Tibial nerve (tissue), 4 donors: ENCODE measurements at places on chromosomes 12 and 14. TPM values are rescaled to one million over a fixed set of nuclear protein-coding genes. Genes with fewer than 3 reads are reported as not detected.

DNA sequence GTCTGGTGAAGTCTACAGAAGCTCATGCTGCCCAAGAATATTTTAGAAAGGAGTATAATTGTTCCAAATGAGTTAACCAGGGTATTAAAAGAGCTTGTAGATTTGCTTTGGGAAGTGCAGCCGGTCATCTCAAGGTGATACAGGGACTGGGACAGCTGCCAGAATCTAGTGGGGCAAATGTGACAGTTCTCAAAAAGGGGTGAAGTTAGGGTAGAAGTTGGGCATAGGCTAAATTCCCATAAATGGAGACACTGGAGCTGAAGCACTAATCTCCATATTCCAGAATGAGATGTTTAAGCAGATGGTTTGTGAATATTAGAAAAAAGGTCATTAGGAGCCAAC is 94.7 kb downstream of the ANO6 start:
- H3K27me3 ChIP-seq: no peaks in the 10 kb centered on the region
- H3K4me3 ChIP-seq: no peak overlapping the region
- no peak for DNase-seq

GRCh38 chr14:68502230-68502629 is 290.6 kb downstream of the ZFP36L1 start:
- DNase-seq: no peak
- H3K36me3 ChIP-seq: no peaks in the 10 kb centered on the region
- H3K27ac ChIP-seq: no peak overlapping the region
- H3K4me3 ChIP-seq: no peak overlapping the region
- H3K27me3 ChIP-seq: no peaks in the 10 kb centered on the region

GRCh38 chr12:100799770-100800169 is 5.2 kb downstream of the ANO4 start:
- H3K27ac ChIP-seq: no peak overlapping the region
- no peak for DNase-seq
- no peaks in the 10 kb centered on the region for H3K27me3 ChIP-seq
- H3K4me3 ChIP-seq: no peak overlapping the region
- H3K36me3 ChIP-seq: no peaks in the 10 kb centered on the region

DNA sequence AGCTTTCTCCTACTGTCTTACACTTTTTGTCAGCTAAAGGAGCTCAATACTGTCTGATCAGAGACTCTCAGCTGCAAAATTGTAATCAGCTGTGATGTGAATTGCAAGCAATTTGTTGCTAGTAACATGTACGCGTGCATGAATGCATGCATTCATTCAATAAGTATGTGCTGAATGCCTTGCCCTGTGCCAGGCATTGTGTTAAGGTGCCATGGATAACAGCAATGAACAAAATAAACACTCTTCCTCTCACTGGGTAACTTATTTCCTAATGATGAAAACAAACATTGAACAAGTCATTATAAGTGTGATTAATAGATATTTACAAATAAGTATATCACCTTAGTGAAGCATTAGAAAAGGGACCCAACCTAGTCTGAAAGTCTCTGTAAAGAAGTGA is 163.2 kb upstream of the ARID2 start:
- no peak overlapping the region for H3K4me3 ChIP-seq
- H3K36me3 ChIP-seq: no peaks in the 10 kb centered on the region
- H3K27ac ChIP-seq: no peak overlapping the region
- no peaks in the 10 kb centered on the region for H3K4me1 ChIP-seq
- H3K27me3 ChIP-seq: no peaks in the 10 kb centered on the region
- no peak for DNase-seq

CD163L1 gene
- total RNA-seq: 2.0 TPM

- no peak overlapping the region for H3K4me3 ChIP-seq
- DNase-seq: no peak
- H3K4me1 ChIP-seq: no peaks in the 10 kb centered on the region
- H3K36me3 ChIP-seq: no peaks in the 10 kb centered on the region
- peaks cover 3% of the 10 kb centered on the region for H3K27me3 ChIP-seq
These were observed 129.3 kb downstream of the HMGA2 start for GRCh38 chr12:65953631-65954030.

DNA sequence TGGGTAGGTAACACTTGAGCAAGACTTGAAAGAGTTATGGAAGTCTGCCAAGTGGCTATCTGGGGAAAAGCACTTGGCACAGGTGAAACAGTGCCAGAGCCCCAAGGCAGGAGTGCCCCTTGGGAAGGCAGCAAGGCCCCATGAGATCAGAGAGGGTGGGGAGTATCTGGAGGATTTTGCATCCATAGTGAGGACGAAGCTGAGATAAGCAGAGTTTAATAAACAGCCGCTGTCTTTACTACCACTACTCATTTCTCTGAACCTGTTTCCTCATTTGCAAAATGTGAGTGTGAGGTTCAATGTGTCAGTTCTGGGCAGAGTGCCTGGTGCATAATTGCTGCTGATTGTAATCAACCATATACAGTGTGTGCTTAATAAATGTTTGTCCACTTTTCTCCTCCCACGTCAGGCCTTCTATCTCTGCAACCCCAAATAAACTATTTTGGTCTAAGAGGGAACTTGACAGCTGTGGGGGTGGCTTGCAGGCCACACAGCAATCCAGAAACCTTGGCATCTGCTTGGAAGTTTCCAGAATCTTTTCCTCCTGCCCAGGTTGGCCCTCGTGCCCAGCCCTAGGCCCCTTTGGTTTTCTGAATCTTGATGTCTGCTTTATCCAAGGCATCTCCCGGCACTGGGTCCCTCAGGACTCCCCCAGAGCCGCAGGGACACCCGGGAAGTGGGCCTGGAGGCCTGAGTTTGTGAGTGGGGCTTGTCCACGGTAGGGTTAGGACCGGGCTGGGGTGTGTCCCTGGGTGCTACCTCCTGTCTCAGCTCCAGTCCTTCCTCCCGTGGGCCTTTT is 4.5 kb downstream of the ABCB9 start:
- H3K36me3 ChIP-seq: no peaks in the 10 kb centered on the region
- H3K27ac ChIP-seq: no peak overlapping the region
- DNase-seq: no peak
- peaks cover 18% of the 10 kb centered on the region for H3K4me1 ChIP-seq
- no peak overlapping the region for H3K4me3 ChIP-seq

C1RL gene
- total RNA-seq: 156 TPM

GRCh38 chr12:89742337-89743022 is 33.8 kb upstream of the ATP2B1 start:
- H3K4me1 ChIP-seq: no peaks in the 10 kb centered on the region
- no peak overlapping the region for H3K27ac ChIP-seq
- H3K27me3 ChIP-seq: no peaks in the 10 kb centered on the region
- no peak for DNase-seq

GRCh38 chr12:56146492-56147460 is 5.6 kb upstream of the MYL6B start:
- H3K27me3 ChIP-seq: no peaks in the 10 kb centered on the region
- H3K4me1 ChIP-seq: no peaks in the 10 kb centered on the region
- DNase-seq: peak; percentile 31
- H3K4me3 ChIP-seq: no peak overlapping the region
- peaks cover 14% of the 10 kb centered on the region for H3K36me3 ChIP-seq
- H3K27ac ChIP-seq: no peak overlapping the region

ADAMTS20 gene
- total RNA-seq: not detected

DNA sequence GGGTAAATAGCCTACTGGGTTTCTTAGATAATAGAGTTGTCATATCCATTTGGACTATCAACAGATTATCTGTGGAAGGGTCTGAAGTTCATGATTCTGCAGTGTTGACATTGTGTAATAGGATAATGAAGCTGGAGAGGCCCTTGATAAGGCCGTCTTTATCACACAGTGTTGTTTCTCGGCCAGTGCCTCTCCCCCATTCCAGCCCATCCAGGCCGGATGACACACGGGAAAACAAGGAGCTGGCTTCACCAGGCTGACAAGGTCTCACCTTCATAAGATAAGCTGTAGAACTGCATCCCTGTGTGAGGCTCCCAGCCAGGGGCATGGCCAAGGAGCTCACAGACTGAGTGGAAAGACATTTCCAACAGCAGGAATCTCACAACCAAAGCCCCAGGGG is 8.7 kb upstream of the EML1 start:
- H3K4me3 ChIP-seq: no peak overlapping the region
- no peak for DNase-seq
- no peaks in the 10 kb centered on the region for H3K36me3 ChIP-seq
- no peaks in the 10 kb centered on the region for H3K27me3 ChIP-seq
- H3K27ac ChIP-seq: no peak overlapping the region

DNA sequence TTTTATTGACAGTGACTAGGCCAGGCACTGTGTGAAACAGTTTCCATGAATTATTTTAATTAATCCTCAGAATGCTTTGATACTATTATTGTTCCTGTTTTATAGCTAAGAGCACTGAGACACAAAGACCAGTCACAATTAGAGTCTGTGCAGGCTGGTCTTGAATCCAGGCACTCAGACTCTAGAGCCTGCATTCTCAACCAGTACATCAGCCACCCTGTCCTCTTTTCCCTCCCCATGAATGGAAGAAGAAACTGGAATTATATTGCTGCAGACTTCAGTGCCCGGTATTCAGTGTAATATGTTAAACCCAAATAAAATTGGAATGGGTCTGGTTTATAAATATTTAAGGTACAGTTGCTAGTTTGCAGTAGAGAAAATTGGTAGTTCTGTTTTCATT is 303.0 kb upstream of the RGS6 start:
- H3K4me1 ChIP-seq: no peaks in the 10 kb centered on the region
- H3K36me3 ChIP-seq: peaks cover 34% of the 10 kb centered on the region
- H3K4me3 ChIP-seq: no peak overlapping the region
- H3K27ac ChIP-seq: no peak overlapping the region

FAIM2 gene
- total RNA-seq: 6.9 TPM

GRCh38 chr12:121062391-121063045 is 23.5 kb upstream of the OASL start:
- no peaks in the 10 kb centered on the region for H3K4me1 ChIP-seq
- H3K36me3 ChIP-seq: no peaks in the 10 kb centered on the region
- no peaks in the 10 kb centered on the region for H3K27me3 ChIP-seq
- H3K27ac ChIP-seq: no peak overlapping the region

- H3K4me1 ChIP-seq: no peaks in the 10 kb centered on the region
- H3K36me3 ChIP-seq: no peaks in the 10 kb centered on the region
- H3K27me3 ChIP-seq: no peaks in the 10 kb centered on the region
- DNase-seq: no peak
- no peak overlapping the region for H3K27ac ChIP-seq
These were observed 49.3 kb downstream of the KSR2 start for GRCh38 chr12:117919479-117919878.

ASB2 gene
- 1.8 TPM for total RNA-seq

GRCh38 chr12:24931666-24932405 is 17.1 kb downstream of the BCAT1 start:
- H3K4me1 ChIP-seq: no peaks in the 10 kb centered on the region
- H3K27me3 ChIP-seq: no peaks in the 10 kb centered on the region
- no peak for DNase-seq

GPR132 gene
- total RNA-seq: 1.5 TPM

POMT2 gene
- 26.9 TPM for total RNA-seq

GRCh38 chr12:48187916-48188695 is 4.7 kb downstream of the CCDC184 start:
- no peaks in the 10 kb centered on the region for H3K4me1 ChIP-seq
- H3K4me3 ChIP-seq: no peak overlapping the region
- no peak overlapping the region for H3K27ac ChIP-seq
- no peaks in the 10 kb centered on the region for H3K27me3 ChIP-seq
- no peaks in the 10 kb centered on the region for H3K36me3 ChIP-seq

DNA sequence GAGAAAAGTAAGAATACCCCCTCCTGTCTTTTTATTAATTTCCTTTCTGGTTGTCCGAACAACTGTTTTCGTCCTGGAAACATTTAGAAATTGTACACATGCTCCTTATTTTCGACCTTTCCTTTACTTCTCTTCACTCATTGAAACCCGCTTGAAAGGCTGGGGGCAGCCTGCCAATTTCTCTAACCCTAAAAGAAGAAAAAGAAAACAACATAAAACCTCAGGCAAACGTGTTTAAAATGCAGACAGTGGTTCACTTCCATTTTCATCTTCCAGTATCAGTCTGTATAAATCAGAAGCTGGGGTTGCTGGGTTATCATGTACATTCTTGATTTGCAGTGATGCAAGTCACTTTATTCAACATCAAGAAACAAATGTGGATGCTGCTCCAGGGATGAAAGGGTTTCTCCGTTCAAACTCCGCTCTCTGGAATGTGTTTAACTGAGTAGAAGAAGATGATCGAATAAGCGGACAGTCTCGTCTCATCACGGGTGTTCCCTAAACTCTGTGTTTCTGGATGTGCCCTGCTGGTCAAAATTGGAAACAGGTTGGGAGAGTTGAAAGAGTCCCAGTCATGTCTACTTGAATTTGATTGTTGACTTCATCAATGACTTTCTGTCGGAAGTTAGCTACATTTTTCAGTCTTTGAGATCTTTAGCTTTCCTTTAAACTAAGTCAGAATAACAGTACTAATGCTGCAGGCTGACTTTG is 1042.2 kb downstream of the BCL11B start:
- H3K27me3 ChIP-seq: no peaks in the 10 kb centered on the region
- no peak overlapping the region for H3K27ac ChIP-seq

- H3K27me3 ChIP-seq: no peaks in the 10 kb centered on the region
- H3K4me3 ChIP-seq: no peak overlapping the region
These were observed 35.7 kb downstream of the SSH1 start for GRCh38 chr12:108821407-108822397.

GRCh38 chr12:5723711-5724252 is 221.3 kb downstream of the ANO2 start:
- no peak overlapping the region for H3K4me3 ChIP-seq
- H3K36me3 ChIP-seq: no peaks in the 10 kb centered on the region
- no peak overlapping the region for H3K27ac ChIP-seq

RBMS2 gene
- 30.4 TPM for total RNA-seq

RERG gene
- 28.5 TPM for total RNA-seq

FLRT2 gene
- total RNA-seq: 58.6 TPM

- H3K4me3 ChIP-seq: no peak overlapping the region
- H3K27me3 ChIP-seq: no peaks in the 10 kb centered on the region
- DNase-seq: peak; percentile 67
- H3K27ac ChIP-seq: peak overlapping the region; percentile 50
These were observed 48.2 kb upstream of the ATP2B1 start for GRCh38 chr12:89756585-89757398.

GRCh38 chr12:93126069-93126474 is 197.0 kb upstream of the EEA1 start:
- no peak for DNase-seq
- H3K27ac ChIP-seq: no peak overlapping the region
- no peaks in the 10 kb centered on the region for H3K36me3 ChIP-seq
- H3K4me3 ChIP-seq: no peak overlapping the region
- H3K4me1 ChIP-seq: peaks cover 9% of the 10 kb centered on the region

DNA sequence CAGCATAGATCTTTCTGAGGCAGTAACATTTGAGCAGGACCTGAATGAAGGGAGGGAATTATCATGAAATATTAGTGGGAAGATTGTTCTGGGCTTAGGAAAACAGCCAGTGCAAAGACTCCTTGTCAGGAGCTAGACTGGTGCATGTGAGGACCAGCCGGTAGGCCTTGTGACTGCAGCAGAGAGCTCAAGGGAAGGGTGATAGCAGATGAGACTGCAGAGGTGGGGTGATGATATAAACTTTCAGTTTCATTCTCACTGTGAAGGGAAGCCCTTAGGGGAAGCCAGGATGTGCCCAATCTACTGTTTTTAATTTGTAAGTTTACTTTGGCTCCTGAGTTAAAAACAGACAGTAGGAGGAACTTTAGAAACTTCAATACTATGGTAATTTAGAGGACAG is 12.4 kb downstream of the IL22 start:
- H3K27me3 ChIP-seq: no peaks in the 10 kb centered on the region
- H3K36me3 ChIP-seq: no peaks in the 10 kb centered on the region
- no peak for DNase-seq
- H3K27ac ChIP-seq: no peak overlapping the region
- no peak overlapping the region for H3K4me3 ChIP-seq

TSHR gene
- not detected for total RNA-seq

BAZ2A gene
- 162 TPM for total RNA-seq

GRCh38 chr12:121799156-121799841 is 4.5 kb upstream of the SETD1B start:
- no peaks in the 10 kb centered on the region for H3K27me3 ChIP-seq
- DNase-seq: peak; percentile 63
- peak overlapping the region; percentile 99 for H3K27ac ChIP-seq
- H3K4me3 ChIP-seq: peak overlapping the region; percentile 66
- peaks cover 56% of the 10 kb centered on the region for H3K4me1 ChIP-seq
